H4 (cell line): ENCODE measurements at places on chromosomes 1 and 21. TPM values are rescaled to one million over a fixed set of nuclear protein-coding genes. Genes with fewer than 3 reads are reported as not detected.

- DNase-seq = no peak
These were observed 27.1 kb downstream of the FTCD start for GRCh38 chr21:46128106-46128932.

- no peak for DNase-seq
These were observed 225.4 kb upstream of the NRIP1 start for GRCh38 chr21:15289896-15290841.

GRCh38 chr1:169094897-169095569 is 11.5 kb upstream of the ATP1B1 start:
- no peak for DNase-seq

DNA sequence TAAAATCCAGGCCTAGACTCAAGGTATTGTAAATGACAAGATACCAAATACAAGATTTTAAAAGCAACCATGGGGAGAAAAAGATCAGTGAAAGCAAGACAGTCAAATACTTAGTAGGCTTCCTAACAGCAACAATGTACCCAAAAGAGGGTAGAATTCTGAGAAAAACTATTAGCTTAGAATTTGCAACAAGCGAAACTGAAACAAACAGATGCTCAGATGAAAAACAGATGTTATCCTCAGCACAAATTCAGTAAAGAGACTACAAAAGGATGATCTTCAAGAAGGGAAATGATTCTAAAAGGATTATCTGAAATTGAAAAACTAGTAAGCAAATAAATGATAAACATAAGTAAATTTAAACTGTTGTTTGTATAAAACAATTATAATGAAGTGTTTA is 40.0 kb downstream of the PDC start:
- DNase-seq = no peak

- no peak for DNase-seq
These were observed 150.8 kb upstream of the SGIP1 start for GRCh38 chr1:66383168-66383567.

Gene CTSE
- total RNA-seq = not detected in 2 replicates

Gene BEND5
- 0.16 and 1.6 TPM in 2 replicates for total RNA-seq

Gene SPATA17
- total RNA-seq = 0.27 and 0.39 TPM in 2 replicates

Gene ARMH1
- total RNA-seq = not detected in 2 replicates
